Hematopoietic multipotent progenitor cell treated with erythropoietin and hydrocortisone succinate and interleukin-3 and kit ligand, for 4 days (in vitro differentiated cells): ENCODE measurements at places on chromosomes 11 and 22.

GRCh38 chr22:47232753-47233152, 470.3 kb downstream of the TBC1D22A start:
- DNase-seq: no peak

GRCh38 chr11:28757725-28758515, 649.7 kb downstream of the METTL15 start:
- no peak for DNase-seq

DNA sequence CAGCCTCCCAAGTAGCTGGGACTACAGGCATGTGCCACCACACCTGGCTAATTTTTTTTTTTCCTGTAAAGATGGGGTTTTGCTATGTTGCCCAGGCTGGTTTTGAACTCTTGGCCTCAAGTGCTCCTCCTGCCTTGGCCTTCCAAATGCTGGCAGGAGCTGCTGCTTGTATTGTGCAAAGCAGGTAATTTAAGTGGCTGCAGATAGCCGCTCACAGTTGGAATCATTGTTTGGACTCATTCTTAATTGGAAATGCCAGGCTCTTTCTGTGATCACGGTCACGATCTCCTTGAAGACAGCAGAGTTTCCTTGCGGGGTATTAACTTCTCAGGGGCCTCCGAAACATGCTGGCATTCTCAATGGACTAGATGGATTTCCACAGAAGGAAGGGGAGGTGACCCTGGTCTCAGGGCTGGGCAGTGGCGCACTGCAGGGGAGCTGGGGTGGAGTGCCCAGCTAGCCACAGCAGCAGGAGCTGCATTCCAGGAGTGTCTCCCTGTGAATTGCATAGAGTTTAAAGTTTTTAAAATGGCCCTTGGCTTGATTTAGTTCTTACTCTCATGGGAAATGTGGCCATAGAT, 136.1 kb downstream of the MORC2 start:
- DNase-seq: no peak

DNA sequence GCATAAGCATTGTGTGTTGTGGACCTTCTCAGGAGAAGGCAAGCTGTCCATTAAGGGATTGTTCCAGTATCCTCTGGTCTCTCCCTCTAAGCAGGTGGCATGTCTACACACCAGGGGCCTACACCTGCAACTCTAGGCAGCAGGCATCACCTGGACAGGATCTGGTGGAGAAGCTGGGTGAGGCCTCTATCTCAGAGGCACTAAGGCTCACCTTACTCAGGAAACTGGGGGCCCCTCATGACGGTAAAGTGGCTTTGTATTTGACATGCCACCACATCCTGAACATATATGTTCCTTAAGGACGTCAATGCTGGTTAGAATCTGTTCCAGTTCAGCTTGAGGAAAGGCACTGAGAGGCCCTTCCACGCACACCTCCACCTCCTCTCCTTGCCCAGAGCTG, 891.3 kb downstream of the OPCML start:
- DNase-seq: no peak

GRCh38 chr11:97683733-97684132, 1293.9 kb downstream of the JRKL start:
- peak; percentile 75 for DNase-seq

DNA sequence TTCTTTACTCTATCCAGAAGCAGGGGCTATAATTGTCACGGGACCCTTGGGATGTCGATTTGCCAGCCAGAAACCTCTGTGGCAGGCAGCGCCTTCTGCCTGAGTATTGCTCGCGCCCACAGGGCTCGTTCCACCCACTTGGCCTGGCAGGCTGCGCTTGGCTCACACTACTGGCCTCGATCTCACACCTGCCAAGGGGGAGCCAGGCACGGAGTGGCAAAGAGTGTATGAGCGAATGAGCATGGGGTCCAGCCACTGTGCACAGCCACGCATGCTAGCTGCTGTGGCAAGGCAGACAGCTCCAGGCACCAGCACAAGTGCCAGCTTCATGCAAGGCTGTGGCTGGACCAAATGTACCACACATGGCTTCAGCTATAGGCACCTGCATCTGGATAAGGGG, 599.8 kb downstream of the DLG2 start:
- DNase-seq: no peak

GRCh38 chr11:22162756-22163155, 30.1 kb upstream of the ANO5 start:
- DNase-seq: peak; percentile 62

- no peak for DNase-seq
Measured at GRCh38 chr11:19989191-19989590, 171.1 kb downstream of the DBX1 start.

DNA sequence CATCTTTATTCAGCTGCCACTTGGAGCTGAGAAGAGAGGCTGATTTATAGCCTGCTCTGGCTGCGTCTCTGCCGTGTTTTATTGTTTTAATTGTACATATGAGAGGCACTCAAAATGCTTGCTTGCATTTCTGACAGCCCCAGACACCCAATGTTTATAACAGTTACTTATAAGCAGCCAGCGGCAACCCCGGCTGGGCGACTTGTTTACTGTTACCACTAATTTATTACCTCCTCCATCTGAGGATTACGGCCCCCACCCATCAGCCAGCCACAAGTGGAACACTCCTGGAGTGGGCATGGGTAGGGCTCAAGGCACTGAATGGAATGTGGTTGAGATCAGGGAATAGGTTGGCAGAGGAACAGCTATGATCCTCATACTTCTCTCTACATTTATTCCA, 61.2 kb downstream of the CLPB start:
- no peak for DNase-seq

DNA sequence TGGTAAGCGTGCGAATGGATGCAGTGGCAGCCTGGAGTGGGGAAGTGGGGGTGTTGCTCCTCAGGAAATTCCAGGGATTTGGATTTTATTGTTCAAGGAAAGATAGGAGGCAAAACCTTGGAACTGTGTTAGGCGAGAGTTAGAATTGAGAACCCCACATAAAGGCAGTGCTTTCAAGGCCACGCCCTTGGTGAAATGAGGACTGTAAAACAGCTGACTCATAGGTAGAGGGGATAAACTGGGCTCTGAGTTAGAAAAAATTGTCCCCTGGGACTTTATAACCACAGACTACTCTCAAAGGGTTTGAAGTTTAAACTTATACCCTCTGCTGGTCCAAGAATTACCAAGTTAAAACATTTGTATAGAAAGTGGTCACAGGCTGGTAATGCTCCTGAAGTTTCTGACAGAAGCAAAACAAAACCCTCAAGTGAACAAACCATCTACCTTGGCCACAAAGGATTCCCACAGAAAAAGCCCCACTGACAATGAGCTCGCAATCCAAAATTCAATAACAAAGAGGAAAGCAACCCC, 250.3 kb upstream of the TBCEL start:
- DNase-seq: peak; percentile 8

DNA sequence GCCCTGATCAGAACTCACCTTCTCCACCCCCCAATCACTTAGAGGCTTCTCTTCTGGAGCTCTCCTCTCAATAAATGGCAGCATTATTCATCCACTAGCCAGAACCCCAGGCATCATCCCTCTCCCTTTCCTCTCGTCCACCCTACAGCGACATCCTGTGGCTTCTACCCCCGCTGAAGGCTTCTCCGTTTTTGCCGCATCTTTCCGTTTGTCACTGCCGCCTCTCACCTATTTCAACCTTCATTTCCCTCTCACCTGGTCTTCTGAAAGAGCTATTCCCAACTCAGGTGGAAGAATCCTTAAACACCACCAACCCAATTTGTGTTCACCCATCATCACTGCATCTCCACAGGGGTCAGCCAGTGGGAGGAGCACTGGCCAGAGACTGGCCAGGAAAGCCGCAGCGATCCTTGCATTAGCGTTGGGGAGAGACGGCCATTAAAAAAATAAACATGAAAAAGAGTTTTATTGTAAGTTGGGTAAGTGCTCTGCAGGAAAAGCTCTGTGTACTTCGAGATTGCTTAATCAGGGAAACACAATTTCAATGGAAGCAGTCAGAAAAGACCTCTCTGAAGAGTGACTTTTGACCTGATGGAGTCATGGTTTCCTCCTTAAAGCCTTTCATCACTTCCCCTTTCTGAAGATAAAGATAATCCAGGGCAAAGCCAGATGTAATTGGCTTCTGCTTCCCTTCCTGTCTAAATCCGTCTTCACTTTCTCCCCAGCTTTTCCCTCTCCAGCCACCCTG, 36.7 kb downstream of the SPATA19 start:
- no peak for DNase-seq

GRCh38 chr11:106276126-106276525, 198.7 kb downstream of the AASDHPPT start:
- DNase-seq: no peak

DNA sequence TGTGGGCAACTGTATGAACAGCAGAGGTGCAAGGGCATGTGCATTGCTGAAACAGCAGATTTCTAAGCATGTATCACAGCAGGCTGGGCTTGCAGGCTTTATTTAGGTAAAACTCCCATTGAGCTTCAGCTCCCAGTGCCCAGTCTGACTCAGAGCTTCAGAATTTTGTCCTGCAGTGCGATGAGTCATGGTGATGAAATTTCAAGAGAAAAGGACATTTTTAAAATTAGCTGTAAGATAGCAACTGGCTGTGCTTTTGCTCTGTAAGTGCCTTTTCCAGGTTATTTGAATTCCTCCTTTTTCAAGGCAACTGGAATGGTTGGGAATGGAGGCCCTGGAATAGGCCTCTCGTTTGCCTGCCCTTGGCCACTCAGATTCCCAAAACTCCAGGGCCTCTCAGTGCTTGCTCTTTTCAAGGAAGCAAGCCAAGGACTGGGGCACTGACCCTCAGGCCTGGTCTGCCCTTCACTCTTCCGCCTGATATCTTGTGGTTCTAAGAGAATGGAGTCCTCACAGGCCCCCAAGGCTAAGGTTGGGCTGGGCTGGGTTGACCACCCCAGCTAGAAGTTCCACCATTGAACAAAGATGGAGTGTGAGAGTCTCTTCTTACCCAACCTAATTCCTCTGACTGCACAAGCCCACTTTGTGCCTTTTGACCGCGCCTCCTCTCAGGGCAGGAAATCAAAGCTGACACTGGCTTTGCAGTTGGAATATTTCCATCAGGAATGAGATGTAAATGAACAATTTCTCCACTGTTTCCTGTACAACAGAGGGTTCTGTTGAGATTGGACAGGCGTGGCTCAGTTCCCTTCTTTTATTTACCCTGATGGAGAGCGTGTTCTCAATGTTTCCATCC, 59.5 kb upstream of the PRSS23 start:
- peak; percentile 77 for DNase-seq

DNA sequence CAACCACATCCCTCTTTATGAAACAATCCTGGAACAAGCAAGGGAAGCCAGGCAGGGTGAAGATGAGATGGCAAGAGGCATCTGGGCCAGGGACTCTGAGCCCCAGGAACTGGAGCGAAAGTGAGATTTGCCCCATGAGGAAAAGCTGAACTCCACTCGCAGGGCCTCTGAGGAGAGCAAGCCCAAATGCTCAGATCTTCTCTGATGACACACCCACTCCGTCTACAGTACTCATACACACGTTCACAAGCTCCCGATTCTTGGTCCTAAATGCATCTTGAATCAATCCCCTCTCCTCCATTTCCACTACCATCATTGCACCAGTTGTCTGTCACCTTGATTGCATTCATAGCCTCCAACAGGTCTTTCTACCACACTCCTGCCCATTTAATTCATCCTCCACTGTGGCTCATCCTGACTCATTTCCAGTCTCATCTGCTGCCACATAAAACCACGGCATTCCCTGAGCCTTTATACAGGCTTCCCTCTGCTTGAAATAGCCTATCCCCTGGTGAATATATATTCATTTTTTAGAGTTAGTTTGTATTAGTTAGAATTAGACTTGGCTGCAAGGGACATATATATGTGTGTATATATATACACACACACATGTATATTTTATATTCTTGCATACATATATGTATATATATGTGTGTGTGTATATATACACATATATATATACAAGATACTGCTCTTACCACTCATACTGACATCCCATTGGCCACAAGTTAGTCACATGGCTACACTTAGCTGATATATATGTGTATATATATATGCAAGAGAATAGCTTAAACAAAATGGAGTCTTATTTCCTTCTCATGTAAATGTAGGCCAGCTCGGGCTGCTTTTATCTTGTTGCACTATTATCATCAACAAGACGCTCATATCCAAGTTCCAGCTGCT, 1.4 kb upstream of the APOA5 start:
- DNase-seq: no peak

DNA sequence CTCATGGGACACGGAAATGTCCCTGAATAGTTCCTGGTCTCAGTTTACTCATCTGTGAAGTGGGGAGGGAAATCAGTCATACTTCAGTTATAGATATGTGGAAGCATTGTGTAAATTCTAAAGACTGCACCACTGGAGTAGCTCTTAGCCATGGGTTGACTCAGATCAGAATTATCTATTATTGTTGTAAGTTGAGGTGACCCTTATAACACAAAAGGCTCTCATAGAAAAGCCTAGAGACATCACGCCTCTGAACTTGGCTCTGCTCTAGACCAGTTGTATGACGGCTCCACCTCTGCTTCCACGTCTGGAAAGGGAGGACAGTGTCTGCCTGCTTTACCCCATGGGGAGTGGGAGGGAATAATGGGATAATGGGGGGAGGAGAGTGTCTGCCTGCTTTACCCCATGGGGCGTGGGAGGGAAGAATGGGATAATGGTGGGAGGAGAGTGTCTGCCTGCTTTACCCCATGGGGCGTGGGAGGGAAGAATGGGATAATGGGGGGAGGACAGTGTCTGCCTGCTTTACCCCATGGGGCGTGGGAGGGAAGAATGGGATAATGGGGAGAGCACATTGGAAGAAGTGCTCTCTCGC, 98.2 kb downstream of the AMOTL1 start:
- DNase-seq: no peak

DNA sequence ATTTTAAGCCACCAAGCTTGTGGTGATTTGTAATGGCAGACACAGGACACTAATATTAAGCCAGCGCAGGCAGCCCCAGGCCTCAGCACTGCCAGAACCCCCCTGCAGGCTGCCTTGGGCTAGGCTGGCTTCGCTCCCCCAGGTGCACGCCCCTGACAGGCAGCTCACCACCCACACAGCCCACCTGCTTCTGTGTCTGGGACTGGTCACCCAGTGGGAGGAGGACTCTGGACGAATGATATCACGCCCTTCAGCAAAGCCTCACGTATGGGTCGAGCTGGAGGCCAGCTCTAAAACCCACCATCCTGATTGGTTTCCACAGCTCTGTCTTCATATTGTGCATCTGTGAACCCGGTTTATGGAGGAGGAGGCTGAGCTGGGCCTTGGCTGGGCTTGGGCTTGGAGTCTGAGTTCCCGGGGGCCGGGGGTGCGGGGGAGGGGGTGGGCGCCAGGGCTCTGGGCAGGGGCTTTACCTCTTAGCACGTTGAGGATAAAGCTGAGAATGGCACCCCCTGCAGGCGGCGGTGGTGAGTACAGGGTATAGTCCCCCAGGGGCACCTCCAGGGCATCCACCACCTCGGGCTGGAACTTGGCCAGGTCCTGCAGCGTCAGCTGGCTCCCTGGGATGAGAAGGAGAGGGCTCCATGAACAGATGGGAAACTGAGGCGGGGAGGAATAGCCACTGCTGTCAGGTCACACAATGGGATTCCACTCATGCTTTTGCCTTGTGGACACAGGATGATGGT, 13.8 kb downstream of the GGT5 start:
- DNase-seq: peak; percentile 73

DNA sequence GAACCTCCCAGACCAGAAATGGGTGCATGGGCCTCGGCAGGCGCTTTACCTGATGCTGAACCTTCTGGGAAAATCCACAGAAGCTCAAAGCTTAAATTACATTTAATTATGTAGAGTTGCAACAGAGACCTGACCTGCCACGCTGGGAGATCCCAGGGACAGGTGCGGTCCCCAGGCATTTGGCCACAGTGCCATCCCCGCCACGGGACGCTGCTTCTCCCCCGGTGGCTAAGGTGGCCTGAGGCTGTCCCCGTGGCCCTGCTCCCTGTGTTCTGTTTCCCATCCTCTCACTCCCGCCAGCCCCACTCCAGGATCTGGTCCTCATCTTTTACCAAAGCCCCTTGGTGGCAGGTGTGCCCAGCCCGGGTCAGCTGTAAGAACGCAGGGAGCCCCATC, 39.6 kb downstream of the GRAMD4 start:
- no peak for DNase-seq
